ENCODE measurements at places on chromosomes 5 and 9.

DNA sequence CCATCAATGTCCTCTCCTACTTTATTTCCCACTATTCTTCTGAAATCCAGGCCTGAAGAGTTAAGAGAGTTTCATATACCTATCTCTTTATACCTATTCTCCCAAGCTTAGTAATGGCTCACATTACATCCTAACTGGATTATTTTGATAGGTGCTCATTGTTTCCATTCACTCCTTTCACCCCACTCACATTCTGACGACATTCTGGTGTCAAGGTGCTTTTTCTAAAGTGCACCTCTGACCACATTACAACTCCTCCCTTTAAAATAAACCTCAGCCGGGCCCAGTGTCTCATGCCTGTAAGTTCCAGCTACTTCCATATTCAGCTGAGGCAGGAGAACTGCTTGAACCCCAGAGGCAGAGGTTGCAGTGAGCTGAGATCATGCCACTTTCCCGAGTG lies 417.1 kb downstream of the BNC2 start:
- DNase-seq = no peak

DNA sequence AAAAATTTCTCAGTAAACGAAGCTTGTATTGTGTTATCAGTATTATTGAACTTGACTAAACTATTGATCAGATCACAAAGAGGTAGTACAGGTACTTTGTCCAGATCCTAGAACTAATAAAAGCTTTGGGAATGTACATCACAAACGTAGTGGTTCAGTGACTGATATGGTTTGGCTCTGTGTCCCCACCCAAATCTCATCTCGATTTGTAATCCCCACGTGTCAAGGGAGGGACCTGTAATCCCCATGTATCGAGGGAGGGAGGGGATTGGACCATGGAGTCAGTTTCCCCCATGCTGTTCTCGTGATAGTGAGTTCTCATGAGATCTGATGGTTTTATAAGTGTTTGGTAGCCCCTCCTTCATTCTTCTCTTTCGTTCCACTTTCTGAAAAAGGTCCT lies 100.9 kb downstream of the ARRDC3 start:
- no peak for DNase-seq

DNA sequence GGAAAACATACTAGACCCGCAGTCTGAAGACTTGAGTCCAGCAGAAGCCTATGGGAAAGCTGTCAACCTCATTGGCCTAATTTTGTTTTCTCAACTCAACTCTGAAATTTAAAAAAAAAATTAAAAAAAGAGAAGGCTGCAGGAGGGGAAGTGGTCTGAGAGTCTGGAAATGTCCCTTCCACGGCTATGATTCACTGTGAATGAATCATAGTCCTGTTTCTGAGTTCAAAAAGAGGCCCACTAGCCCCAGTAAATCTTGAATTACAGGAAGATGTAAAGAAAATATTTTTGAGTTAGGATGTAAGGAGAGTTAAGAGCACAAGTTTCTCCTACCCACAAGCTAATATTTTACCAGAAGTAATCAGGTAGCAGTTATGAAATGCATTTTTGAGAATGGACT lies 565.5 kb upstream of the DMAC1 start:
- DNase-seq = no peak

DNA sequence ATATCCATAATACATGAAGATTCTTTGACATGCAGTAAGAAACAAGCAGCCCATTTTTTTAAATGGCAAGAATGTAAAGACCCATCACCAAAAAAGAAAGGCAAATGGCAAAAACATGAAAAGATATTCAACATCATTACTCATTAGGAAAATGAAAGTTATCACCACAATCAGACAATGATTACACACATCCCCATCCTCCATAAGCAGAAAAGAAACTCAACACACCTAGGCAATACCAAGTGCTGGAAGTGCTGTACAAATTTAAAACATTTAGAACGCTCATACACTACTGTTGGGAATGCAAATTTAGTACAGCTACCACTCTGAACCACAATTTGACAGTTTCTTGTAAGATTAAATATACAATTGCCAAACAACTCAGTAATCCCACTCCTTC lies 466.7 kb downstream of the ACTL7B start:
- DNase-seq = no peak

DNA sequence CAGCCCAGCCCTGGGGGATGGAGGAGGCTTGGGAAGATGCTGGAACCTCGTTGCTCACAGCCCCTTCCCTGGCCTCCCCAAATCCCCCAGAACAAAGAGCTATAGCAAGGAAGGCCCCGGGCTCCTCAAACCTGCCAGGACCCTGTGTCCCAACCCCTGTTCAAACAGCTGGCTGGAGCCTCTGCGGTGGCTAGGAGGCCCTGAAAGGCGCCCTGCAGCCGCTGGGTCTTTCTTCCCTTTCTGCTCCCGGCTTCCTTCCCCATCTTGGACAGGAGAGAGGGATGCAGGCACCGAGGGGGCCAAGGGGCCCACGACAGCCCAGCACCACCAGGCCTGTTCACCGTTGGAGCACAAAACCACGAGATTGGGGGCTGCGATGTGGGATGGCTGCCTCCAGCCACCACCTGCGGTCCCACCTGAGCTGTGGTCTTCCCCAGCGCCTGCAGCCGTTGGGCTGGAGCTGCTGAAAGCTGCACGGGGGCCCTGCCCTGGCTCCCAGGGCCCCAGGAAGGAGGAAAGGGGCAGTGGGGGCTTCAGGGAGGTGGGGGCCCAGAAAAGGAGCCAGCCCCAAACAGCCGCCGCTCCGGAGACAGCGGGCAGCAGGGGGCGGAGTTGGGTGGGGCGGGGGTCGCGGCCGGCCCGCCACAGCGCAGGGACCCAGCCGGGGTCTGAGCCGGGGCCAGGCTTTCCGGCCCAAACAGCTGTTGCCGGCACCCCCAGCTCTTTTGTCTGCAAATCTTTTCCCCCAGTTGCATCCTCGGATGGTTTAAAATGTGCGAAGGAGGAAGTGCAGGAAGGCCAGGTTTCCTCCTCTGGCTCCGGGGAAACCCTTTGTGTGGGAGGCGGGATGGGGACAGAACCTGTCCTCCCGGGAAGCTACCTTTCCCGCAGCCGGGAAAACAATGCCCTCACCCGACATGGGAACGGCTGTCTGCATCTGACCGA lies 16.1 kb downstream of the NOTCH1 start:
- no peak for DNase-seq

DNA sequence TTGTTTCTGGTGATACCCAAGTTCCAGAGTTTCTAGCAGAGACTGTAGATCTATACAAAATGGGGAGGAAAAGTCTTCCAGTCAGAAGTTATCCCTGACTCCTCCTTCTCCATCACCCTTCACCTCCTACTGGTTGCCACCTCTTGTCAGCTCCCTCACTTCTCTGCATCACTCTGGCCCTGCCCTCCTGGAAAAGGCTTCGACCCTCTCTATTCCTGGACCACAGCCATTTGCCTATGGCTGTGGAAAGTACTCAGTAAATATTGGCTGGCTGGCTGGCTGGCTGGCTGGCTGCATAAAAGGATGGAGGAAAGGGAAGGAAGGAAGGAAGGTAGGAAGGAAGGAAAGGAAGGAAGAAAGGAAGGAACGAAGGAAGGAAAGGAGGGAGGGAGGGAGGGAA lies 32.7 kb upstream of the ABCA1 start:
- DNase-seq = no peak

- DNase-seq = peak; percentile 18
Observed at GRCh38 chr9:91423785-91424402, at the start of gene NFIL3. Gene NFIL3, minus strand, starts transcription at chr9:91423832. Its CDS starts 13,098 bp downstream, at chr9:91410734.

DNA sequence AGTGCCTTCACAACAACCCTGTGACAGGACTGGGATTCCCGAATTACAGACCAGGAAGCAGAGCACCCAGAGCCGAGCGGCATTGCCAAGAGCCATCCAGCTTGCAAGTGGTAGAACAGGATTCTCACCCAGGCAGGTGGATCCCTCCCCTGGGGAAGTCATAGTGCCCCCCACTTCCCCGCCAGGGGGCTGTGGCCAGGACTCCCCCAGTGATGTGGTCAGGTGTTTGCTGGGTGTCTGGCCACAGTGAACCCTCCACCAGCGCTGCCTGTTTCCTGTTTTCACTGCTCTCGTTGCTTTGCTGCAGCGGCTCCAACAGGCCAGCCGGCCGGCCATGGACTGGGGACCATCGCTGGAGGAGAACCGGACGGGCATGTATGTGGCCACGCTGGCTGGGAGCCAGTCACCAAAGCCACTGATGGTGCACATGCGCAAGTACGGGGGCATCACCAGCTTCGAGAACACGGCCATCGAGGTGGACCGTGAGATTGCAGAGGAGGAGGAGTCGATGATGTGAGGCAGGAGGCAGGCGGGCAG lies 19.3 kb downstream of the SLC6A7 start:
- no peak for DNase-seq

GRCh38 chr9:137744632-137745183 lies 125.9 kb downstream of the EHMT1 start:
- DNase-seq = no peak

GRCh38 chr5:19988457-19988856 lies 457 bp upstream of the CDH18 start:
- no peak for DNase-seq

GRCh38 chr5:176734756-176735342 lies 75.5 kb upstream of the UNC5A start:
- no peak for DNase-seq

DNA sequence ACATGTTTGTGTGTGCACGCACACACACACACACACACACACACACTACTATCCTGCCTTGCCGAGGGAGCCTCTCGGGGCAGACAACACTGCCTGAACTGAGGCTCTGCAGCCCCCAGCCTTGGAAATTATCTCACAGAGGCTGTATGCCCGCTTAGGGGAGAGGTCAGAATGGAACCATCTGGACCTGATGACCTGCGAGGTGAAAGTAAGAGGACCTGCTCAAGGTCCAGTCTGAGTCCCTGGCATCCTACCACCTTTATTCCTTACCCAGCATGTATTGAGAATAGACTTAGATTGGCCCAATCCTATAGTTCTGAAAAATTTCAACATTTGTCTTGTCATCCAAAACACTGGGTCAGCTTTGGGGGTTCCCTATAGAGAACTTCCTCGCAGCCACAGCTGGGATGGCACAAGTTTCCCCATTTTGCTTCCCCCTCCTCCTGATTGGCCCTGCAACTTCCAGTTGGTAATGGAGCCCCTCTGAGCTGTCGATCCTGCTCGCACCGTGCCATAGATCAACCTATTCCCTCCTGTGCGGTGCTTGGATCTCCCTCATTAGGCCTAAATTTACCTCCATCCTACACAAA lies 10.2 kb downstream of the MVB12B start:
- DNase-seq = no peak

- DNase-seq = no peak
Observed at GRCh38 chr9:2181792-2182191, 166.6 kb downstream of the SMARCA2 start.

GRCh38 chr5:135356522-135357318 lies 42.3 kb downstream of the MACROH2A1 start:
- DNase-seq = no peak

- no peak for DNase-seq
Observed at GRCh38 chr5:97131139-97131710, 11.2 kb downstream of the LIX1 start.

DNA sequence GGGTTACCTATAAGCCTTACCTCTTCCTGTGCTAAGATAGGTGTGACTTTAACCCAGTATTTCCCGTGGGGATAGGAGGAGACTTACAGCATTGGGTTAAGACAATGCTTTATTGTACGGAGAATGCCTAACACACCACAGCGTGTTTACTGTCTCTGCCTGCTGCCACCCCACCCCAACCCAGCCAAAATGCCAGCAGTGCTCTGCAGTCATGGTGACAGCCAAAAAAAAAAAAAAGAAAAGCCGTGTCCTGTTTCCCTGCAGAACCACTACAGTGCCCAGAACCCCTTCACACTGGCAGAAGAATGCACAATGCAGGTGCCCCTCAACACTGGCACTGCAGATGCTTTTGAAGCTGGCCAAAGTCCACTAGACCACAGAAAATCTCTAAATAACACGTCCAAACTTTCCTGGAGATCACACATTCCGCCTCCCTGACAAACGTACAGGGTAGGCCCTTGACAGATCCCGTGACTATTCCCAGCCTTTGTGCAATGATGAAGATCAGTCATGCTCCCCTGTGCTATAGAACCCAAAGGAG lies 102.2 kb downstream of the SERINC5 start:
- DNase-seq = no peak

DNA sequence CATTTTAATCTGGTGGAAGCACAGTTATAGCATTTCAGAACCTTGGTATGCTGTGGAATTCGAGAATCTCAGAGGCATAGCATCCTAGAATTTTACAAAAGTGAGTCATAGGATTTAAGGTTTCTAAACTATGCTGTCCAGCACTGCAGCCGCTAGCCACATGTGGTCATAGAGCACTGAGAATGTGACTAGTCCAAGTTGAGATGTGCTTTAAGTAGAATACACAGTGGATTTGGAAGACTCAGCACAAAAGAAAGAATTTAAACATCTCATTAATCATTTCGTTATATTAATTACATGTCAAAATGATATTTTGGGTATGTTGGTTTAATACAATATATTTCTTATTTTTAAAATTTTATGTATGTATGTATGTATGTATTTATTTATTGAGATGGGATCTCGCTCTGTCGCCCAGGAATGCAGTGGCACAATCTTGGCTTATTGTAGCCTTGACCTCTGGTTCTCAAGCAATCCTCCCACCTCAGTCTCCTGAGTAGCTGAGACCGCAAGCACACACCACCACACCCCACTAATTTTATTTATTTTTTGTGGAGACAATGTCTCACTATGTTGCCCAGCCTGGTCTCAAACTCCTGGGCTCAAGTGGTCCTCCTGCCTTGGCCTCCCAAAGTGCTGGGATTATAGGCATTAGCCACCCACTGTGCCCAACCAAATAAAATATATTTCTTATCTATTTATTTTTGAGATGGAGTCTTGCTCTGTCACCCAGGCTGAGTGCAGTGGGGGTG lies 20.4 kb upstream of the RPS14 start:
- no peak for DNase-seq

GRCh38 chr5:108059334-108059733 lies 322.6 kb downstream of the FBXL17 start:
- DNase-seq = no peak

DNA sequence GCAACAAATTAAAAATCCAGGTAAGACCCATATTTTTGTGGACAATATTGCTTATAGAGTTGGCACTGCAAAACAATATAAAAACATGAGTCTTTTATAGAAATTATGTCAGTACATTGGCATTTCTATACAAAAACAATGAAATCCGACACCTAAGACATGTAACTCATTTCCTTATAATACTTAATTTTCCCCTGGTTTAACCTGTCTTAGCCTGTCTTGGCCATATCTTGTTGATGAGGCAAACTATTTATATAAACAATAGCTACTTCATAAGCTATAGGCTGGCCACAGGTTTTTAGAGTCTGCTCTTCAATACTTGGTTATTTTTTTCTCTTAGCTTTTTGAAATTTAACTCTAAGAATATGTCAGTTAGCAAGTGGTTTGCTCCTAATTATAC lies 44.7 kb upstream of the IZUMO3 start:
- no peak for DNase-seq

- peak; percentile 15 for DNase-seq
Observed at GRCh38 chr9:124008694-124009530, 2.7 kb upstream of the LHX2 start.

GRCh38 chr9:108484468-108484867 lies 371.3 kb downstream of the ACTL7B start:
- no peak for DNase-seq

GRCh38 chr5:74514888-74515551 lies 125.5 kb downstream of the ENC1 start:
- DNase-seq = no peak
